Left renal pelvis (tissue), 4 donors: ENCODE measurements at places on chromosomes 11 and 22.

DNA sequence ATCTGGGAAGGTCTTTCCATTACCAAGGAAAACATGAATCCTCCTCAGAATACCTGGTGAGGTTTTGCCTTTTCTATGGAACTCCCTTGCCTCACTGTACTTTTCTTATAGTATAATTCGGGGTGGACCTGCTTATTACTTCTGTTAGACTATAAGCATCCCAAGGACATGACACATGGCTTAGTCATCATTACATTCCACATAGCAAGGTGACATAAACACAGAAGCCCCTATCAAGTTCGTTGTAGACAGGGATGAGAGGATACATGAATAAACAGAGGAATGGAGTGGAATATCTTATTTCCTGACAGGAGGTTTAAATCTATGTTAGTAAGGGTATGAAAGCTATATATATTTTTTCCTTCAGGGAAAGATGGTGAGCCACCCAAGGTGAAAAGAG lies 532.2 kb upstream of the CCDC90B start:
- no peak for DNase-seq

GRCh38 chr11:47659276-47659675 lies 16.9 kb upstream of the MTCH2 start:
- DNase-seq: no peak

DNA sequence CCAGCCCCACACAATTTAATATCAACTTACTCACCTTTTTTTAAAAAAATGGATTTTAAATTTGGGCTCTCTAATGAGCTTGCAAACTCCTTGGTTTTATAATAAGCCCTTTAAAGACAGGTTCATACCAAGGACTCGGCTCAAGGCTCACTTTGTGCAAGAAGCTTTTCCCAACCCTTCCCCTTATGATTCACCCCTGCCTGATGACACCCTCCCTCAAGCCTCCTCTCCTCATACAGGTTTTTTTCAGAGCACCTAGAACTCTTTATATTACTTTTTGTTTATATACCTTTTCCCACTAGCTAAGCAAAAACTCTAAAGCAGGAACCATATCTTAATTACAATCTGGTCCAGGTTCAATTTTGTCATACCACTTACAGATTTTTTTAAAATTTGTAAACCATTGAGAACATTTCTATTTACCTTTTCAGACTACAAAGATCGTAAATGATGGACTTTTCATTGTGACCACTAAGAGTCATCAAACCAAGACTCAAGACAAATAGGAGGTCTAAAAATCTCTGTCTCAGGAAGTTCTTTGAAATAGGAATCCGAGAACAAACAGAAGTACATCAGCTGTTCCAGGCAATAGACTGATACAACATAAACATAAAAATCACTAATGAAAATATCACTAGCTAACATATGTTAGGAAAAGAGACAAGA lies 13.1 kb upstream of the EXPH5 start:
- no peak for DNase-seq

- DNase-seq: no peak
Observed at GRCh38 chr22:26542831-26543230, 30.6 kb upstream of the TFIP11 start.

- DNase-seq: no peak
Observed at GRCh38 chr11:10109806-10110205, 184.2 kb downstream of the SBF2 start.

DNA sequence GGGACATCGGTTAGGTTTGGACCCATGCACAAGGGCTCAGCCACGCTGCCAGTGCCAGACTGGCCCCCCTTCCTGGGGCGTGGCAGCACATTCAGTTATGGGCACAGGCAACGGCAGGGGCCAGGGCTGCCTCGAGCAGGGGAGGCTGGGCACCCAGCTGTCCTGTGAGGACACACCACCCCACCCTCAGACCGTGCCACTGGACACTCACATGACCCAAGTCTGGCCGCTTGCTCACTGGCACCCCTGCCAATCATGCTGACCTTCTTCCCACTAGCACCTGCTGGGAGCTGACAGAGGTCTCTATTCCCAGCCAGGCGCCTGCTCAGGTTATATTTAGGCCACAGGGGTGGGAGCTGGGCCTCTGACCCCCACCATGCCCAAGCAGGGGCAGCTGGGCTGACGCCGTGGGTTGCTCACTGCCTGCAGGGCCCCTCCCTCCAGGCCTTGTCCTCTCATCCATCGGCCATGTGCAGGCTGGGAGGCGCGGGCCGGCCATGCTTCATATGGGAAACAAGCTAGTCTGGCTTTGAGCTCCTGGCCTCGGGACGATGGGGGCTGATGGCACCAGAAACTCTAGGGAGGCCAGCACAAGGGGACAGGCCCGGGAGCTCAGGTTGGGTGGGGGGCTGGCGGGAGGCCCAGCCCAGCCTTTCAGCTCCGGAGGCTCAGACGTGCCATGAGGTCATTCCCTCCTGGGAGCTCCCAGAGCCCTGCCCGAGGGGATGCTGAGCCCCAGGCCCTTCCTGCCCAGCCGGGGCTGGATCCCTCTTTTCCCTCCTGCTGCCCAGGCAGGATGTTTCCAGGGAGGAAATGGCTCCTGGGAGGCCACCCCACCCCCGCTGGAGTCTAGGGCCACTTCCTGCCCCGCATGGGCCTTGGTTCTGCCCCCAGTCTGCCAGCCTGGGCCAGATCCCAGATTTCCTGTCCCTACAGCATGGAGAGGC lies 15.2 kb upstream of the TBX1 start:
- DNase-seq: no peak

DNA sequence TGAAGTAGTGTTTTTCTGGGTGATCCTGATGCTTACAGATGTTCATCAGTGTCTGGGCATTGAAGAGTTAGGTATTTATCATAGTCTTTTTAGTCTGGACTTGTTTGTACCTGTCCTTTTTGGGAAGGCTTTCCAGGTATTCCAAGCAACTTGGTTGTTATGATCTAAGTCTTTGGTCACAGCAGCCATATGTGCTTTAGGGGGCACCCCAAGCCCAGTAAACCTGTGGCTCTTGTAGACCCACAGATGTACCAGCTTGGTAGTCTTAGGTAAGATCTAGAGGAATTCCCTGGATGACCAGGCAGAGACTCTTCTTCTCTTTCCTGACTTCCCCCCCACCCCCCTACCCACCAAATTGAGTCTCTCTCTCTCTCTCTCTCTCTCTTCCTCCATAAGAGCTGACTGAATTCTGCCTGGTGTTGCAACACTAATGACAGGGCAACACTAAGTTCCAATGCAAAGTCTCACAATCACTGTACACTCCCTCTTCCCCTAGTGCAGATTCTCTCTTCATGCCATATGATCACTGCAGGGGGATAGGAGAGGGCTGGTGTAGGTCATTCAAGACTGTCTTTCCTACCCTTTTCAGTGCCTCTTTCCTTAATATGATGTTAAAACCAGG lies 24.5 kb upstream of the MMP8 start:
- no peak for DNase-seq

DNA sequence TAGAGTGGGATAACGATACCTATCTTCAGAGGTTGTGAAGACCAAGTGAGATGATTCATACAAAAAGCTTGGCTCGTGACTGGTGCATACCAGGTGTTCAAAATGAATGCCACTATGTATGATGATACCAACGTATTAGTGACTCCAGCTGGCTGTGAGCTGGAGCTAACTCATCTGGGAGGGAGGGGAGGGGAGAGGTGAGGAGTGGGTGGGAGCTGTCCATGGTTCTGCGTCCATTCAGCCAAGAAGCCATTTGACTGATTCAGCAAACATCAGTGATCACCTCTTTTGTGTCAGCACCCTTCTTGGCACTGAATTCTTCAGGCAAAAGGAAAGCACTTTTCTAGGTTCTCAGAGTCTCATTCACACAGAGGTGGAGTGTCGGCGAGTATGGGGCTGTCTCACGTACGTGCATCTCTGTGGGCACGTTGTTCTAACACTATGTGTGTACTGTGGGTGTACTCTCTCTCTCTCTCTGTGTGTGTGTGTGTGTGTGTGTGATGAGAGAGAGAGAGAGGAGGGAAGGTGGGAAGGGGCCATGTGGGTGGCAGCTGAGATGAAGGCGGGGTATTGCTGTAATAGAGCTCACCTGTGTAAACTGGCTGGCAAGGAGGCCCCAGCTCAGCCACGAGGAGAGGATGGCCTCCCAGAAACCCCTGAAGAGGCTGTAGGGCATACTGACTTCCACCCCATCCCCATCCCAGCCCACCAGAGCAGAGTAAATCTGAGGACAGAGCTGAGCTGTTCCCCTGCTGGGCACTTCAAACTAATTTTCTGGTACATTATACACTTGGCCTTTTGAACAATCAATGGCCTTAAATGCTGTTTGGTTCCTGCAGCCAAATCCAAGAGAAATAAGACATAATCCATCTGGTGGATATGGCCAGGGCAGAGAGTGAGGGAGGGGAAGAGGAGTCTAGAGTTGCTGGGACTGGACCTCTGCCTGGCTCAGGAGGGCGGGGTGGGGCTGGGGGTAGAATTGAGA lies 96.1 kb upstream of the THY1 start:
- DNase-seq: peak; percentile 55

- no peak for DNase-seq
Observed at GRCh38 chr11:123474994-123475393, 44.9 kb downstream of the GRAMD1B start.
